H7 (cell line): ENCODE measurements at places on chromosomes 5 and 9. TPM values are rescaled to one million over a fixed set of nuclear protein-coding genes. Genes with fewer than 3 reads are reported as not detected.

OLFM1 gene
- total RNA-seq: 42.9 and 58.2 TPM in 2 replicates

- DNase-seq: no peak
These were observed 140.0 kb downstream of the SIL1 start for GRCh38 chr5:139058121-139058520.

DNA sequence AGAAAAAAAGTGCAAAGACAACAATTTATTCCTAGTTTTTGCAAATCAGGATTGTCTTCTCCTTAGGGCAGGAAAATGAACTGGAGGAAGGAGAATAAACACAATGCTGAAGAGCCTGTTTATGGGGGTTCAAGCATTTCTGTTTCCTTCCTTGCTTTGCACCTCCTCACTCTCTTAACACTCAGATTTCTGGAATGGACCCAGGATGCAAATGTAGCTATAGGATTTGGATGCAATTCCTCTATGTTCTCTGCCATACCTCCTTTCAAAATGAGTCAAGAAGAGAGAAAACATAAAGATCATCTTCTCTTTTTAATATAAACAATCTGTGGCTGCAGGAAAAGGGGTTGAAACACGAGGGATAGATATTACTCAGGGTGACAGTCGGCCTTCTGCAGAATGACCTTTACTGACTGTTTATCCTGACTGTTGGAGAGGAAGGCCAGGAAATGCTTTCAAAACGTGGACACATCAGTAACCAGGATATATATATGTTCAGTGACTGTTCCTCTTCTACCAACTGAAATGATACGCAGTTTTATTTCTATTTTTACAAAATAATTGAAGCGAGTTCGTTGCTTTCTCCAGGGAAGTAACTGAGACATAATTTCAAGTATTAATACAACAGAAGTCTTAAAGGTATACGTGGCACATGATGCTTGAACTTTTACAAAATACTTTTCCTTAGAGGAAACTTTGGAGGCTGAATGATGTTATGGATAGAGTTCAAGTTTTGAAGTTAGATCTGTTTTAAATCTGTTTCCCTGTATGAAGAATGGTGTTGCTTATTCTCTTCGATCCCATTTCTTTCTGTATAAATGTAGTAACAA, 44.4 kb downstream of the ACTBL2 start:
- DNase-seq: no peak

DNA sequence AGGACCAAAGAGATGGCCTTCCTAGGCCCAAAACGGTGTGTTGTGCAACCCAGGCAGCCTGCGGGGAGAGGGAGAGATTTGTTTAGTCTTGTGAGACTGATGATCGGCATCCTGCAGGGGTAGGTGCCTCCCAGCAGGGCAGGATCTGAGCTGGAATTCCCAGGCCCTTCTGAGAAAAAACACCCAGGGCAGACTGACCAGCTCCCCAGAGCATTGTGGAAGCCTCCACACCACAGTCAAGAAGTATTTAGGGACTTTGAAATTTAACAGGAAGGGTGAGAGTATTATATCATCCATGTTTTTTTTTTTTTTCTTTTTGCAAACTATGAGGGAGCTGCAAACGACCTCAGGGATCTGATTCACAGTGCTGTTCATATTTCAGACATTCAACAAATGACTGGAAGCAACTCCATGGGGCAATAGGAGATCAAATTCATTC, 104.5 kb upstream of the LHFPL2 start:
- DNase-seq: no peak

HMGXB3 gene
- total RNA-seq: 23.8 and 30.7 TPM in 2 replicates

GRCh38 chr5:83924171-83924570, 203.5 kb upstream of the HAPLN1 start:
- no peak for DNase-seq

- DNase-seq: no peak
These were observed 129.3 kb downstream of the SEMA6A start for GRCh38 chr5:116445311-116445710.
